Breast epithelium (tissue), 4 donors: ENCODE measurements at places on chromosomes 2 and 18. TPM values are rescaled to one million over a fixed set of nuclear protein-coding genes. Genes with fewer than 3 reads are reported as not detected.
A peak's percentile ranks its signal among the peaks of the same experiment; 100 is the strongest.

CFC1 gene
- total RNA-seq, result not detected

ADD2 gene
- total RNA-seq, result 1.9 TPM

CDKL4 gene
- not detected for total RNA-seq

ORC2 gene
- total RNA-seq, result 11.8 TPM

EPC2 gene
- total RNA-seq, result 30.5 TPM

CXCR1 gene
- total RNA-seq, result 0.16 TPM

DNA sequence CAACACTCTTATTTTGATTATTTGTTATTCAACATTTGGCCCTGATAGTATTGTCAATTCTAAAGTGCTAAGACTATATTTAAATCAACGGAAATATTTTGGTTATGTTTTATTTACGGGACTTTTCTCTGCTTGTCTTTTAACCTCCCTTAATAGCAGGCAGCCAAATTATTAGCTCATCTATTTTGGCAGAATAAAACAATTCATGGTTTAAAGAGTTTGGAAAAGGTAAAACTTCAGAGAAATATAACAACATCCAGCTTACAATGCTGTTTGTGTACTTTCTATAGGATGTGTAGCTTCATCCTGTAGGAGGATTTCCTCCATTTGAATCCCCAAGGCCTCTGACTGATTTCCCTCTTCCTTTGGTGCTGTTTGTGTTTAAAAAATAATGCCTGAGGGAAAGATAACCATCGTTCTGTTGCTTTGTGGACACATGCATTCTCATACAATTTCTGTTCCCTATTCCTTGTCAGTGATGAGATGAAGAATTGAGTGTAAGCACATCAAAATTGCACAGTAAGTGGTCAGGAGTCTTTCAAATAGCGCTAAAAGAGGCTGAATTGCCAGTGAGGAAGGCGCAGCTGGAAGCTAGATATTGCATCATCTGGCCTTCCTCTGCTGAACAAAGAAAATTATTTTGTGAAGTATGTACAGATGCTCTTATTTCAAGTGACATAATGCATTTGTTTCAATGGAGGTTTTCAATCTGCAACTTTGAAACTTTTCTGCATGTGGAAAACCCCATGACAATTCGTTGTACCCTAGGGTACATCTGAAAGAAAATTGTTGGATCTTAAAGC lies 80.3 kb downstream of the CD28 start:
- H3K4me3 ChIP-seq, result no peak overlapping the region
- no peak for DNase-seq
- peak overlapping the region; percentile 76 for H3K27ac ChIP-seq
- no peaks in the 10 kb centered on the region for H3K27me3 ChIP-seq
- H3K4me1 ChIP-seq, result no peaks in the 10 kb centered on the region

GRCh38 chr2:112137516-112138158 lies 548 bp upstream of the FBLN7 start:
- no peak for DNase-seq
- no peaks in the 10 kb centered on the region for H3K4me1 ChIP-seq
- H3K27me3 ChIP-seq, result no peaks in the 10 kb centered on the region
- peak overlapping the region; percentile 87 for H3K27ac ChIP-seq
- H3K4me3 ChIP-seq, result peak overlapping the region; percentile 96

GRCh38 chr2:157443090-157443489 lies 799 bp downstream of the CYTIP start:
- H3K27ac ChIP-seq, result no peak overlapping the region
- H3K36me3 ChIP-seq, result no peaks in the 10 kb centered on the region
- peak overlapping the region; percentile 39 for H3K4me3 ChIP-seq
- no peak for DNase-seq
- H3K4me1 ChIP-seq, result no peaks in the 10 kb centered on the region

DNA sequence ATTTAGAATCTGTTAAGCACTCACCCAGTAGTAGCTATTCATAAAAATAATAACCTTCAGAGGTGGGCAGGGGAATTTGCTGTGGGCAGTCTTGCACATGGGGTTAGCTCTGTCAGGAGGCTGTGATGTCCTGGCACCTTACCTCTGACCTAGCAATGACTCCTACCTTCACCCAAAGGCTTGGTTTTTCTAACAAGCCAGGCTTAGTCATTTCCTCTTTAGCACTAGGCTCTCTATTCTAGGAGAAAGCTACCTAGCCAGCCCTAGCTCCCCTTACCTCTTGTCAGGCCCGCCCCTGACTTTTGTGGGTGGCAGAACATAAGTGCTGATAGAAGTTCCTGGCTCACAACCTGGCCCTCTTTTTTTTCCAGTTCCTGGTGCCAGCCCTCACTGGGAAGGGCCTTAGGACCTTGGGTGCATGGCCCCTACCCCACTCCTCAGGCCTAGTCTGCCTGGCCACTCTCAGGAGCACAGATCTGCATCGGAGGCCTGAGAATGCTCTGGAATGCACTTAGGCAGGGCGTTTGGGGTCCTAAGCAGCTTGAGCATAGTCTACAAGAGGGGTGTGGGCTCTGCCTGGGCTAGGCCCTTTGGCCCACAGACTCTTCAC lies 17.7 kb downstream of the CPLX4 start:
- no peaks in the 10 kb centered on the region for H3K4me1 ChIP-seq
- H3K36me3 ChIP-seq, result no peaks in the 10 kb centered on the region
- DNase-seq, result no peak

DNA sequence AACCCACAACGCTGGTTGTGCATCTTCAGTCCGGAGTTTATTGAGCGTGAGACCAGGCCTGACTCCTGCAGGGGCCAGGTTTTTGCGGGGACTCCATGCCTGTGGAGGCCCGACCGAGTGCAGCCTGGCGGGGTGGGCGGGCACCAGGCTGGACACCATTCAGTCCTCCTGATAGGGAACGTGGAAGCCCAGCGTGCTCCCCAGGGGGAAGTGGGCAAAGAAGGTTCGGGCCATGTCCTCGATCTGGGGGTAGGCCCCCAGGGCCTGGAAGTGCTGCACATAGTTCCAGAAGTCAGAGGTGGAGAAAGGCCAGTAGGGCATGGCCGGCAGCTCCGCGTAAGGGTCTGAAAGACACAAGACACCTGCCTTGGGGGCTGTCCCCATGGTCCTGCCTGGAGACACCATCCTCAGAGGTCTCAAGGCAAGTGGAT lies 1.4 kb downstream of the OTOS start:
- DNase-seq, result no peak
- H3K27ac ChIP-seq, result no peak overlapping the region
- H3K4me1 ChIP-seq, result peaks cover 14% of the 10 kb centered on the region
- H3K27me3 ChIP-seq, result no peaks in the 10 kb centered on the region
- H3K36me3 ChIP-seq, result no peaks in the 10 kb centered on the region
- no peak overlapping the region for H3K4me3 ChIP-seq

DNA sequence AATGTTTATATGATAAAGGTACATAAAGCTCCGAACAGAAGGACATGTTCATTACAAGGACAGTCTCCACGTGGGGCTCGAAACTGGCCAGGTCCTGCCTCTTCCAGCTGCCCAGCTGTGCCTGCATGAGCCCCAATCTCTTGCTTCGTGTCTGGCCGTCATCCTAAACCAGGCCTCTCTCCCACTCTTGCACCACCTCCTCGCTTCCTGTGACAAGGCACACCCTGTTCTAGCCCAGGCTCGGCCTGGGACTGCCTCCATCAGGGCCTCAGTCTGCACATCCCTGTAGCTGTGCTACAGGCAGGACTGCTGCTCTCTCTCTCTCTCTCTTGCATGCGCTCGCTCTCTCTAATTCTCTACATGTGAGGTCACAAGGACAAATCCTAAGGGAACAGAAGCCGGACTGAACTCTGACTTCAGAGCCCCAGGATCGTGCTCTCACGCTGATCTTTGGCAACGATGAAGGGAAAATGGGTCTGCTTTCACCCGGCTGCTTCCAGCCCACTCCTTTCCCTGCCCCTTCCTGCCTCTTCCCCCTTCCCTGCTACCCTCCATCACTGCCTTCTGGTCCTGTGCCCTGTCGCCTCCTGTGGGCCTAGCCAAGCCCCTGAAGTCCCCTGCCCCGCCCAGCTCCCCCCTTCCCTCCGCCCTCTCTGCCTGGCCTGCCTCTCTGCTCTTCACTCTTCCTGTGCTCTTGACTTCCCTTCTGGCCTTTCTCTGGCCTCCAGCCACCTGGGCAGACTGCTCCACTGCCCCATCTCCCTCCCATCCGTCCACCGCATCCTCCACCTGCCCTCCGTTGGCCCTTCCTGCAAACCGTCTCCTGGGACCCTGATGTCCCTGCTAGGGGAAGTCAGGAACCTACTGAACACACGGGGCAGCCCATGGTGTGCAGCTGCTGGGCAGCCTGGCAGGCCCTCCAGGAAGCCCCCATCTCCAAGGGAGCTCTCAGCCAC lies 7.8 kb upstream of the GPR55 start:
- no peak for DNase-seq
- H3K4me3 ChIP-seq, result no peak overlapping the region
- no peaks in the 10 kb centered on the region for H3K27me3 ChIP-seq
- no peaks in the 10 kb centered on the region for H3K4me1 ChIP-seq

- no peaks in the 10 kb centered on the region for H3K36me3 ChIP-seq
- no peak for DNase-seq
- H3K4me1 ChIP-seq, result no peaks in the 10 kb centered on the region
- H3K4me3 ChIP-seq, result no peak overlapping the region
Observed at GRCh38 chr2:105188343-105188742, 53.2 kb upstream of the GPR45 start.

- no peaks in the 10 kb centered on the region for H3K36me3 ChIP-seq
- H3K4me1 ChIP-seq, result no peaks in the 10 kb centered on the region
- H3K27me3 ChIP-seq, result no peaks in the 10 kb centered on the region
- no peak overlapping the region for H3K4me3 ChIP-seq
- no peak for DNase-seq
Observed at GRCh38 chr2:236262238-236262637, 2.0 kb downstream of the ASB18 start.

- H3K27me3 ChIP-seq, result peaks cover 62% of the 10 kb centered on the region
- peaks cover 6% of the 10 kb centered on the region for H3K4me1 ChIP-seq
- no peak overlapping the region for H3K27ac ChIP-seq
- no peak for DNase-seq
- no peaks in the 10 kb centered on the region for H3K36me3 ChIP-seq
Observed at GRCh38 chr2:170823088-170823897, 6.6 kb downstream of the GAD1 start.

DNA sequence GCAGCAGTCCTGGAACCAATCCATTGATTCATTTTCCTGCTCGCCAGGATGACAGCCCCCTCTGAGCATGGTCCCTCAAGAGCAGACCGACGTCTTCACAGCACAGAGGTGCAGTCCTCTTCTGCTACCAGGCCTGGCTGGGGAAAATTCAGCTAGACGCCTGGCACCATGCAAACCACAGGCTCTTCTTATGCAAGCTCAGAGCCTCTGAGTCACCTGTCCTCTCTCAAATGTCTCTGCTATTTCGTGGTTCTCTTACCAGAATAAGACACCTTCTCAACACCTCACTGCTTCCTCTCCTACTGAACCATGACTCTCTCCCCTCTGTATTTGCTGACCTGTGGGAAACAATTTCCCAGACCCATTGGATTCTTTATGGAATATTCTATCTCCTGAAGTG lies 79.8 kb upstream of the CYRIA start:
- no peaks in the 10 kb centered on the region for H3K36me3 ChIP-seq
- H3K27me3 ChIP-seq, result no peaks in the 10 kb centered on the region
- H3K4me3 ChIP-seq, result no peak overlapping the region
- no peak overlapping the region for H3K27ac ChIP-seq

- peak within 1 kb of the TSS; percentile 95 for H3K27ac ChIP-seq
- no peaks in the 10 kb centered on the region for H3K27me3 ChIP-seq
- DNase-seq, result peak; percentile 56
- peaks cover 6% of the 10 kb centered on the region for H3K4me1 ChIP-seq
- H3K4me3 ChIP-seq, result peak within 1 kb of the TSS; percentile 96
- no peaks in the 10 kb centered on the region for H3K36me3 ChIP-seq
Observed at GRCh38 chr2:20224716-20225293, at the start of gene SDC1. TSS of gene SDC1 (minus strand) at chr2:20225130. CDS start at chr2:20224867, 263 bp downstream.

- H3K27me3 ChIP-seq, result no peaks in the 10 kb centered on the region
- no peak overlapping the region for H3K27ac ChIP-seq
- no peaks in the 10 kb centered on the region for H3K36me3 ChIP-seq
- DNase-seq, result no peak
Observed at GRCh38 chr2:223027442-223027841, 24.5 kb upstream of the KCNE4 start.

- no peaks in the 10 kb centered on the region for H3K27me3 ChIP-seq
- DNase-seq, result no peak
- H3K36me3 ChIP-seq, result no peaks in the 10 kb centered on the region
- no peak overlapping the region for H3K4me3 ChIP-seq
- no peaks in the 10 kb centered on the region for H3K4me1 ChIP-seq
Observed at GRCh38 chr2:112026509-112026908, 28.6 kb upstream of the TMEM87B start.

DNA sequence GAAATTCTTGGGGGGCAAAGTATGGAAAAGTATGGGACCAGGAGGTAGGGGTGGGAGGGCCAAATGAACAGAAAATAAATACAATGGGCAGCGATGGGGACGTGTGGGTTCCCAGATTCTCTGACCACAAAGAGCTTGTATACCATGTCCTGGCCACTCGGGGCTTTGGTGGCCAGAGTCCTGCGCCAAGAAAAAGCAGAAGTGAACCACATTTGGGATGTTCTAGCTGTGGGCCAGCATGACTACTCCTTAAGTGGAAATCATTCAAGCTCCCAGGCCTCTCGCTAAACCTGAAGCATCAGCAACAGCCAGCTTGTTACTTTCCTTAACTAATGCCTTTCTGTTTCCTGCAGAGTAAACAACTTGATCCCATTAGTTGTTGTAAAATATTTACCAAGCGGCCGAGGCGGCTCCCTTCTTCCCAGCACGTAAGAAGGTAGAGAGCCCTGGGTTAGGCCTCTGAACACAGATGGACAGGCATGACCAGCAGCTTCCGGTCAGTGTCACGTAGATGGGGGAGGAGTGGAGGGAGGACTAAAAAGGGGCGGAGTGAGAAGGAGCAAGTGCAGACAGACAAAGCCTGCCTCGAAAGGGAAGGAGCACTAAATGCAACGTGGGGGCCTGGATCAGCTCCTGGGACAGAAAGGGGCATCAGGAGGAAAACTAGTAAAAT lies 88.2 kb downstream of the GALNT14 start:
- no peaks in the 10 kb centered on the region for H3K27me3 ChIP-seq
- no peaks in the 10 kb centered on the region for H3K36me3 ChIP-seq
- H3K4me1 ChIP-seq, result no peaks in the 10 kb centered on the region

- H3K4me3 ChIP-seq, result no peak overlapping the region
- H3K27ac ChIP-seq, result no peak overlapping the region
- no peaks in the 10 kb centered on the region for H3K4me1 ChIP-seq
- H3K36me3 ChIP-seq, result no peaks in the 10 kb centered on the region
- peak; percentile 46 for DNase-seq
Observed at GRCh38 chr2:239820836-239821693, 204.1 kb downstream of the NDUFA10 start.

- no peak overlapping the region for H3K4me3 ChIP-seq
- no peaks in the 10 kb centered on the region for H3K4me1 ChIP-seq
- peaks cover 5% of the 10 kb centered on the region for H3K36me3 ChIP-seq
- DNase-seq, result no peak
- H3K27ac ChIP-seq, result no peak overlapping the region
Observed at GRCh38 chr2:73852020-73852419, 23.3 kb downstream of the STAMBP start.

DNA sequence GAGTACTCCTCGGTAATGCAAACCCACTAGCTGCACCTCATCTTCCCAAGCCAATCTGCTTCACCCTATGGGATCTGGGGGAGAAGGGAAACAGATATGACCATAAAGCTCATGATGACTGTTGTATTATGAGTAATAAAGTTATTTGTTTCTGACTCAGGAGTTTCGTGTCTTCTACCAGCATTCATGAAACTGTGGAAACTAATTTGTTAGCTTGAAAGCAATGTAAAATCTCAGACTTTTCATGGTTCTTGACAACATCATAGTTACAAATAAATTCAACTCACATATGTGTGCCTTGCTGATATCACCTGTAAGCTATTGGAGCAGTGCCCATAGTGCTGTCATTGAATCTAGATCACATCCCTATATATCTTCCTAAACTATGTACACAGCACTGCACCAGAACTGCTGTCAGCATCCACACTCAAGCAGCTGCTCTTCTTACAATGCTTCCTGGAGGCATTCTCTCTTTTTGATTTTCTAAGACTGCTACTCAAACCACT lies 135.6 kb upstream of the KYNU start:
- no peaks in the 10 kb centered on the region for H3K36me3 ChIP-seq
- H3K27ac ChIP-seq, result no peak overlapping the region
- no peak for DNase-seq
- H3K4me3 ChIP-seq, result no peak overlapping the region
